Activated gamma-delta T cell (primary cell): ENCODE measurements at places on chromosomes 11 and 22.

DNA sequence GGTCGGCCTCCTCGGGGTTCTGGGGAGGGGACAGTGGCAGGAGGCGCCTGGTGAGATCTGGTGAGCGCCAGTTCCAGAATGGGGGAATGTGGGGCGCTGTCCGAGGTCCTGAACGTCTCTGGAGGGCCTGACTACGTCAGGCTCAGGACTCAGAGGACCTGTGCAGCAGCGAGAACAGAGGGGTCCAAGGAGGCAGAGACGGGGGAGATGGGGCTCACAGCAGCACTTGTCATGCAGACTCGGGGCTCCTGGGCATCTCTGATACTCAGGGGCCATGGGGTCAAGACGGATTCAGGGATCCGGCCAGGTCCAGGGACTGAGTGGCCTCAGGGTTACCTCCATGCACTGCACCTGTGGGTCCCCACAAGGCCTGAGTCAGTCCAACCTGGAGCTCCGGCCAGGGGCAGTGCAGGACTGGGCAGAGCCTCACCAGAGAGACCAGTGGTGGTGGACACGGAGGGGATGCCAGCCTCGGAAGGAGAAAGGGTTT lies 92.2 kb downstream of the BRD1 start:
- DNase-seq: no peak

- no peak for DNase-seq
Measured at GRCh38 chr11:118892514-118892913, 8.8 kb downstream of the CXCR5 start.

GRCh38 chr22:49331223-49331815 lies 496.4 kb downstream of the BRD1 start:
- no peak for DNase-seq

- no peak for DNase-seq
Measured at GRCh38 chr11:67317888-67318555, 14.7 kb downstream of the SSH3 start.

- DNase-seq: no peak
Measured at GRCh38 chr11:19378814-19379213, 138.1 kb upstream of the E2F8 start.

DNA sequence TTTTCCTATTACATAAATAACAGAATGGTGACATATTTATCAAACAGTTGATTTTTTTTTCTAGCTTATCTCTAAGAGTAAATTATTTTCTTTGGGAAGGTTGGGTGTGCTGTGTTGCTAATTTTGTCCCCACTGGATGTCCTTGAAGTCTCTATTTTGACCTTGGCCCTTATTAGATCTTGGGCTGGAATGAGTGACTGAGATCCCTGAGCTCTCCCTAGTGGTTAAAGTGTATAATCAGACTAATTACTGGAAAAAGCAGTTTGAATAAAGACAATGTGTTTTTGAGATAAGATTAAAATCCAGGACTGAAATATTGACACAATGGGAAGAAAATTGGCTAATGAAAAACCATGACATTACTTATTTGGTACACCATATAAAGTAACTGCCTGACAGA lies 56.1 kb downstream of the AASDHPPT start:
- no peak for DNase-seq

- DNase-seq: no peak
Measured at GRCh38 chr11:100965346-100965745, 164.3 kb downstream of the PGR start.

DNA sequence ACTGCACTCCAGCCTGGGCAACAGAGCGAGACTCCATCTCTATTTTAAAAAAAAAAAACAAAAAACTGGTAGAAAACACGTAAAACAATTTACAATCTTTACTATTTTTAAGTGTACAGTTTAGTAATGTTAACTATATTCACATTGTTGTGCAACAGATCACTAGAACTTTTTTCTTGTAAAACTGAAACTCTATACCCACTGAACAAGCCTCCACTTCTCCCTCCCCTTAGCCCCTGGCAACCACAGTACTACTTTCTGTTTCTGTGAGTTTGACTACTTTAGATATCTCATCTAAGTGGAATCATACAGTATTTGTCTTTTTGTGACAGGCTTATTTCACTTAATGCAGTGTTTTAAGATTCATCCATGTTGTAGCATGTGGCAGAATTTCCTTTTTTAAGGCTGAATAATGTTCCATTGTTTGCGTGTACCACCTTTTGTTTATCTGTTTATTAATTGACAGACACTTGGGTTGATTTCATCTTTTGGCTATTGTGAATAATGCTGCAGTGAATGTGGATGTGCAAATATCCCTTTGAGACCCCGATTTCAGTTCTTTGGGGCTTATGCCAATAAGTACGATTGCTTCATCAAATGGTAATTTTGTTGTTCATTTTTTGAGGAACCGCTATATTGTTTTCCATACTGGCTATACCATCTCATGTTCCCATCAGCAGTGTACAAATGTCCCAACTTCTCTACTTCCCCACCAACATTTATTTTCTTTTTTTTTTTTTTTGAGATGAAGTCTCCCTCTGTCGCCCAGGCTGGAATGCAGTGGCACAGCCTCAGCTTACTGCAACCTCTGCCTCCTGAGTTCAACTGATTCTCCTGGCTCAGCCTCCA lies 11.0 kb downstream of the DDB2 start:
- DNase-seq: no peak

DNA sequence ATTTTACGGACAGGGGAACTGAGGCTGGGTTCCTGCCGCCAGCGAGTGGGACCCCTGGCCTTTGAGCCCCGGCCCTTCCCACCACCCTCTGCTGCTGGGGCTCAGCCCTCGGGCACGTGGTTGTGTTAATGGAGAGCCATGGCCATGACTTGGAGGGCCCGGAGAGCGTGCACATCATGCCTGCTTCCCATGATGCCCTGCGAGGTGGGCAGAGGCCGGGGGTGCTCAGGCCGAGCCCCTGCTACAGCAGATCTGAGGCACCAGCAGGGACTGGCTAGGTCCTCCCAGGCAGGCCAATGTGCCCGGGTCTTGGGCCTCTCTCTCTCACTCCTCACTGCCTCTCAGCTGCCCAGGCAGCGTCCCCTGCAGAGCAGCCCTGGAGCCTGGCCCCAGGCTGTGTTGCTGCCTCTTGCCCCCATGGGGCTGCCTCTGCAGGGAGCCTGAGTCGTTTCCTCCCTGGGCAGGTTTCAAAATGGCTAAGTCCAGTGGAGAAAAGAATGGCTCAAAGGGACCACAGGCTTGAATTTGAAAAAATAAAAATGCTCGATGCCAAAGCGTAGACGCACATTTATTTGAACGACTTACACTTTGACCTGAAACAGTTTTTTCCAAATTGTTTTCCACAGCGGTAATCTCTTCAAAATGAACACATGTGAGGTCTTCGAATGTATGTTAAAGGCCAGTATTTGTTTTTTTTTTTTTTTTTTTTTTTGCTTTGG lies 72.6 kb upstream of the CLDN5 start:
- DNase-seq: no peak

DNA sequence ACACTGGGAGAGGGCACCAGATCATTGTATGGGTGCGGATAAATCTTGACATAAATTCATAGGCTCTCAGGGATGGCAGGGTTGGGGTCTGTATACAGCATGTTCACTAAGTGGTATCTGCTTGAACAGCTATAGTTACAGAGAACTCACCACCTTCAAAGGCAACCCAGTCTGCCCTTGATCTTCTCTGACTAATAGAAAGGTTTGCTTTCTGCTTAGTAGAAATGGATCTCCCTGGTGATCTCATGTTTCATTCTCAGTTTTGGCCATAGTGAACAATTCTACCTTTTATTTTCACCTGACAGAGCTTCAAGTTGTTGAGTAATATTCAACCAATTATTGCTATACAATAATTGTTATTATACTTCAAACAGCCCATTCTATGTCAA lies 32.4 kb downstream of the CNTF start:
- DNase-seq: no peak

GRCh38 chr22:23827351-23827995 lies 11.3 kb downstream of the DERL3 start:
- DNase-seq: no peak

DNA sequence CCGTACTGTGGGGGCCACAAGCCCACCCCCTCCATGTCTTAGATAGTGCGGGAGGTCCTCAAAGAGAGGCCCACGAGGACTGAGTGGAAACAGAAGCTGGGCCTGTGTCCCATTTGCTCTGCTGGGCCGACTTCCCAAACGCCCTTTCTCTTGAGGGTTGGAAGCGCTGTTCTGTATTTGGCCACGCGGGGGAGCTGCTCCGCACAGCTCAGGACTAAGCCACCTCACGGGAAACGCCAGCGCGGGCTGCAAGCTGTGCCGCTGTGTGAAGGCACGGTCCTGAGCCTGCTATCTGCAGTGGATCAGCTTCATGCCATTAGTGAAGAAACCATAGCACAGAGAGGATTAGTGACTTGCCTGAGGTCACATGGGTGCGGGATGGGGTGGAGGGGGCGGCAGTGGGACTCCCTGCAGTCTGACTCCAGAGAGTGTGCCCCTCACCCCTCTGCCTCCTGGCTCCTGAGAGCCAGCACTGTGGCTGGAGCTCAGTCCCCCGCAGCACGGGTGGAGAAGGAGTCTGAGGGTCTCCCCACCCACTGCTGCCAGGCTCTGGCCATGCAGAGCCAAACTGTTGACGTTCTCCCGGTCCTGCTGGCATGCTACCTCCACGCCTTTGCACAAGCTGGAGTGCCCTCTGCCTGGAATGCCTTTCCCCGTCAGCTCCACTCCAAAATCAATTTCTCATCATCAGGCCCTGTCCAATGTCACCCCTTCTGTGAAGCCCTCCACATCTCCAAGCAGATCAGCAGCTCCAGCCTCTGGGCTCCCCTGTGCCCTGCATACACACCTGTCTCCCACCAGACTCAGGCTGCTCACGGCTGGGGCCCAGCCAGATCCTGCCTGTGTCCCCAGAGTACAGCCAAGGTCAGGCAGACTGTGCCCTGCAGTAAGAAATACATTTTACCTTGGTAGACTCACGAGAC lies 51.5 kb upstream of the LRRC32 start:
- peak; percentile 41 for DNase-seq
